ENCODE measurements at places on chromosomes 11 and 22. TPM values are rescaled to one million over a fixed set of nuclear protein-coding genes. Genes with fewer than 3 reads are reported as not detected.

Gene ADAMTS15
- total RNA-seq: 8.0 TPM

DNA sequence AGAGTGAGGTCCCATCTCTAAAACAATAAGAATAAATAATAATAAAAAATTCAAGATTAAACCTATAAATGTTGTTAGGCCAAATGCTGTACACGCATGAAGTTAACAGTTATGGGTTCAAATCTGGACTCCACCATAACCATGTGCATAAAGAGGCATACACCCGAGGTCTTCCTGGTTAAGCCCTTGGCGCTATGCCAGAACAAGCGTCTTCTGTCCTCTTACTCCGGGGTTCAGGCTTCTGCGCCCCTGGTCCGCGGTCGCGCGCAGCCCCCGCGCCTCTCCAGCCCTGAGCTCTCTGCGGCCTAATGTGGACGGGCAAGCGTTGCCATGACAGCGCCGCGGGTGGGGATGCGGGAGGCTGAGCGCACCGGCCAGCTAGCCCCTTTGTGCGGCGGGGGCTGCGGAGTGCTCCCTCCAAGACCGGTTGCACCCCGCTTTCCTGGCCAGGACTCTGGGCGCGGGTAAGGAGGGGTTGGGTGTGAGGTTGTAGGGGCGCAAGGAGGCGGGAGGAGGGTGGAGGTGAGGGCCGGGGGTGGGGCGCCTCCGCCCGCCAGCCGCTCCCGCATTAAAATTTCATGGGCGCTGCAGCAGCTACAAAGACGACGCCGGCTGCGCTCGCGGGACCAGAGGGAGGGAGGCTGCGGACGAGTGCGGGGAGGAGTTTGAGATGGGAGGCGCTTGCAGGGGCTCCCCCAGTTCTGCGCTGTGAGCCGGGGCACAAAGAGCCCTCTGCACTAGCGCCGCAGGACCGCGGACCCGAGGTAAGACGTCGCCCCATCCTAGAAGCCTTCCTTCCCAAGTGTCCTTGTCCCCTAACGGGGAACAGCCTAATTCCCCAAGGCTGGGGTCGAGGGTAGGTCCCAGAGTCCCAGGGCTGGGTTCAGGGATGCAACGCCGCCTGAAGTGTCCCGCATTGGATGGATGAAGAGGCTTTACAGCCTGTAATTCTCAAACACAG is at the start of gene MIAT:
Gene MIAT, plus strand, starts transcription at position 698 of the 961 bp plus-strand sequence.
- no peak within 1 kb of the TSS for H3K27ac ChIP-seq
- no peaks in the 10 kb centered on the region for H3K4me1 ChIP-seq
- H3K27me3 ChIP-seq: no peaks in the 10 kb centered on the region
- no peaks in the 10 kb centered on the region for H3K36me3 ChIP-seq
- DNase-seq: no peak

Gene FERMT3
- total RNA-seq: 42.6 TPM

Gene CCDC73
- not detected for total RNA-seq

- DNase-seq: no peak
- no peaks in the 10 kb centered on the region for H3K4me1 ChIP-seq
- H3K36me3 ChIP-seq: no peaks in the 10 kb centered on the region
- H3K4me3 ChIP-seq: no peak overlapping the region
Observed at GRCh38 chr11:70246196-70246595, 24.3 kb upstream of the PPFIA1 start.

Gene VPS51
- 101 TPM for total RNA-seq

DNA sequence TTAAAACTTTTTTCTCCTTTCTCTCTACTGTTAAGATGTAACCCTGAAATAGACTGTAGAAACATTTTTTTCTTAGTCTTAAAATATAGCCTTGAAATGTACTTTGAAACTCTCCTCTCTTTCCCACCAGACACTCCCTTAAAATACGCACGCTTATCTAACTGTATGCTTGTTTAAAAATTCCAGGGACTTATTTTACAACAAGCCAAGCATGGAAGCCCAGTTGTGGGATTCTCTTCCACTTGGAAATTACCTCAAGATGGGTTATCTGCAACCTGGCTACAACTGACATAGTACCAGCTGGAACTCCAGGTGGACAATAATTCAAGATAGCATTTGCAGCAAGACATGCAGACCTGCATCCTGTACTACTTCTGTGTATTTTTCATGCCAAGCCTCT is 12.1 kb upstream of the CHORDC1 start:
- H3K36me3 ChIP-seq: no peaks in the 10 kb centered on the region
- H3K27me3 ChIP-seq: no peaks in the 10 kb centered on the region
- DNase-seq: no peak
- no peak overlapping the region for H3K4me3 ChIP-seq

- no peak overlapping the region for H3K27ac ChIP-seq
- H3K4me1 ChIP-seq: no peaks in the 10 kb centered on the region
- H3K36me3 ChIP-seq: no peaks in the 10 kb centered on the region
- no peak overlapping the region for H3K4me3 ChIP-seq
- no peaks in the 10 kb centered on the region for H3K27me3 ChIP-seq
Observed at GRCh38 chr22:27241430-27242321, 559.9 kb downstream of the MN1 start.

DNA sequence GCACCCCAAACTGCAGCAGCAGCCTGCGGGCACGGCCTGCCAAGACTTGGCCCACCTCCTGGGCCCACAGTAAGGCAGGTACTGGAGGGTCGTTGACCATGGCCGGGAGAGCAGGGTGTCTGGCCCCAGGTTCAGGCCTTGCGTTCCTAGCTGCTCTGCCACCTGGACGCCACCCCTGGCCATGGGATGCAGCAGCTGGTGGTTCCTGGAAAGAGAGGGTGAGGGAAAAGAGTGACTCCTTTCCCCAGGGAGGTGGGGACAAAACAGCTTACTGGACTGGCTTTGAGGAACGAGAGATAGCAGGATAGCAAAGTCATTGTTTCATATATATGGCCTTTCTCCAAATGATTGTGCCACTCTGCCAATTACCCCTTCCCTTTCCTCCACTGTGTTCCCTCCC is 1.8 kb downstream of the BSCL2 start:
- H3K4me1 ChIP-seq: no peaks in the 10 kb centered on the region
- no peak overlapping the region for H3K27ac ChIP-seq
- no peak for DNase-seq
- H3K36me3 ChIP-seq: no peaks in the 10 kb centered on the region
- H3K27me3 ChIP-seq: no peaks in the 10 kb centered on the region

GRCh38 chr22:45771711-45772110 is 100.1 kb downstream of the ATXN10 start:
- H3K4me3 ChIP-seq: no peak overlapping the region
- H3K27ac ChIP-seq: no peak overlapping the region
- DNase-seq: no peak
